Colonic mucosa (tissue), 4 donors: ENCODE measurements at places on chromosomes 7 and 10. TPM values are rescaled to one million over a fixed set of nuclear protein-coding genes. Genes with fewer than 3 reads are reported as not detected.

Gene TMEM60
- total RNA-seq, result 12.6 TPM

DNA sequence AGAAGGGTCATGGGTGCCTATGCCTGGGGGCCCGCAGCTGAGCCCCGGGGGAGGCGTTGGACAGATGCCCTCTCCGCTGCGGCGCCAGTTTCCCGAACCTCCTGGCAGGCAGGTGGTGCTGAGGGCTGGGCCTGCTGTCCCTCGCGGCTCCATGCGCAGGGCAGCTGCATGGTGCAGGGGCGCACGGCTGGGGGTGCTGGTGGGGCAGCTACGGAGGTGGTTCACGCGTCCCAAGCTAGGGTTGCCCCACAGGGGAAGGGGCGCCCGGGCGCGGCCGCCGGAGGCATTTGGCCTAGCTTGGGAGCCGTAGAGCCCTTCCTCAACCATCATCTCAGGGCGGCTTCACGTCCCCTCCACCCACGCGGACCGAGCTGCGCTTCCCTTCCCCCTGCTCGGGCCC is 146.0 kb downstream of the CCDC201 start:
- no peak for DNase-seq

DNA sequence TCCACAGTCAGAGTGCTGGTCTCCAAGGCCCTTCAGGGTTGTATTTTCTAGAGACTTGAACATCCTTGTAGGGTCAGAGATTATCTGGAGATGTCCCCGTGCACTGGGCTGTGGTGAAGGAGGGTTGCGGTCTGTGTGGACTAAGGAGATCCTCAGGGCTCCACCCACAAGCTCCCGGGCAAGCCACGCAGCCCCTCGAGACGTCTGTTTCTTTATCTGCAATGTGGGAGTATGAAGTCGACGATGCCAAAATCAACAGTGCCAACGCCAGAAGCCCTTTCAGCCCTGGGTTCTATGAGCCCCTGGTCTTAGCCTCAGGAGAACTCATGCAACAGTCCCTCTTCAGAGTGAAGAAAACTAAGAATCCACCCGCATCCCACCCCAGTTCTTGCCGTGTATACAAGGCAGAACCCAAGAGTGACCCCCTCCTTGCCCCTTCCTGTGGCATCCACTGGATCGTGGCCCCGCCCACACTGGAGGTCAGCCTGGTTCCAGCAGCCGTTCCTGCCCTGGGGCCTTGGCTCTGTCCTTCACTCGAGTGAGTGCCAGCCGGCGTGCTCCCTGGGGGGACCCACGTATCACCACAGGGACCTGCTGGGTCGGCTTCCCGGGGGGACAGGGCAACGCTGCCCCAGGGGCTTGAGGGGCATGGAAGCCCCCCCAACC is 6.0 kb upstream of the SHH start:
- DNase-seq, result no peak

DNA sequence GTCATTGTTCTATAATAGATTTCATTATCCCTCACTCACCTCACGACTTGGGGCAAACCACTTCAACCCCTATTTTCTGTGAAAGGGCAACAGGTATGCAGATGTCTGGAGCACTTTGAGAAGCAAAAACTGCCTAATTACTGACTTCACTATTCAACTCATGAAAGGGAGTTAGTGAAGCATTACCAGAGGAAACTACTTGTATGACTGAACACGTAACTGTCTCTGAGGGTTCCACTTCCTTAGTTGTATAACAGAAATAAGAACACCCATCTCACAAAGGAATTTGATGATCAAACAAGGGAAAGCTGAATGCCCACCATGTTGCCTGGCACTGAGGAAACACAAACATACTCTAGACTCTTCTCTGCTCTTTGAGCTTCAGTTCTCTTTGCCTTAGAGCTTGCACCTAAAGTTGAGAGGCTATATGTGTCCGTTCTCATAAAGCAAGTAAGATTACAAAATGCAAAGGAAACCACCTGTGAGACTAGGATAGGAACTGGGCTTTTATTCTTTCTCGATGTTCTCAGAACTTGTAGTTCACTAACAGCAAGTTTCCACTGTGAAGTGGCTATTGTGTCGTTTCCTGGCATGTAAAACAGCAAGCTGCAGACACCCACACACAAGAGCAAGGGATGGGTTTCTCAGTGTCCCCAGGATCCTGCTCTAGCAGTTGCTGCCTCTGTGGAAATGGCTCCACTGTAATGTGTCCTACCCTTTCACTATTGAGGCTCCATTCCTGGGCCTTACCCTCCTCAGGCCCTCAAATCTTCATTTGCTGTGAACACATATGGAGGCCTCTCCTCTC is 2.6 kb downstream of the TMEM243 start:
- DNase-seq, result no peak

Gene OR13A1
- not detected for total RNA-seq

Gene SHLD2
- total RNA-seq, result 28.3 TPM

DNA sequence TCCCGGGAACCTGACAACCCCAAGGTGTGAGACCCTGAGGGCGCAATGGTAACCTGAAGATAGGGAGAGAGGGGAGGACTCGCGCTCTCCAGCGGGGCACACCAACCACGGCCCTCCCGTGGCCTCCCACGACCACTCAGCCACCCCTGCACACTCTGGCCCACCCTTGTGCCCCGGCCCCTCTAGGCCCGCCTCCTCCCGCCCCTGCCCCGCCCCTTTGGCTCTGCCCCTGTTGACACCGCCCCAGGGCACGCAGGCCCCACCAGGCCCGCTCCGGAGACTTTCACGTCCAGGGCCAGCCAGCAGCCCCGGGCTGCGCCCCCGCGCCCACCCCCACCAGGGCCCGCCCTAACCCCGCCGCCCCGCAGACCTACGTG is 10.9 kb downstream of the ATG9B start:
- DNase-seq, result peak; percentile 36

- no peak for DNase-seq
Measured at GRCh38 chr7:14047709-14048399, 58.4 kb upstream of the ETV1 start.

DNA sequence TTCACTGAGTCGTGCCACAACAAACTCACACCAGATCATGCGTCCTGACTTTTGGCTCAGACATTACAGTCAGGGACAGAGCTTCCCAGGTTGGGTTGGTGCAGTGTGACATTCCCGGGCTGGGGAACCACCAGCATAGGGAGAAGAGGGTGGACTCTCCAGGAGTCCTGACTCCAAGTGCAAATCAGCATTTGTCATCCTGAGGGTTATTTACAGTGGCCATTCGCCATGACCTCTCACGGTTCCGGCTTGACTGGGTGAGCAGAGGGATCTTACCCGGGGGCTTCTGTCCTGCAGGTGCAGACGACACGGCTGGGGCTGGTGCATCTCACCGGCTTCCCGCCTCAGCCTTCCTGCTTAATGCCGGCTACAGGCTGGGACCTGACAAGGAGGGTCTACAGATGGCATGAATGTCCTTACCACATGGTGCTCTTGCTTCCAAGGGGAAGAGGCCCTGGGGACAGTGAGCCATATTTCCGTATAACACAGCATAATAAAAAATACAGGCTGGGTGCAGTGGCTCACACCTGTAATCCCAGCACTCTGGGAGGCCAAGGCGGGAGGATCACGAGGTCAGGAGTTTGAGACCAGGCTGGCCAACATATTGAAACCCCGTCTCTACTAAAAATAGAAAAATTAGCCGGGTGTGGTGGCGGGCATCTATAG is 12.5 kb upstream of the INTS1 start:
- no peak for DNase-seq

DNA sequence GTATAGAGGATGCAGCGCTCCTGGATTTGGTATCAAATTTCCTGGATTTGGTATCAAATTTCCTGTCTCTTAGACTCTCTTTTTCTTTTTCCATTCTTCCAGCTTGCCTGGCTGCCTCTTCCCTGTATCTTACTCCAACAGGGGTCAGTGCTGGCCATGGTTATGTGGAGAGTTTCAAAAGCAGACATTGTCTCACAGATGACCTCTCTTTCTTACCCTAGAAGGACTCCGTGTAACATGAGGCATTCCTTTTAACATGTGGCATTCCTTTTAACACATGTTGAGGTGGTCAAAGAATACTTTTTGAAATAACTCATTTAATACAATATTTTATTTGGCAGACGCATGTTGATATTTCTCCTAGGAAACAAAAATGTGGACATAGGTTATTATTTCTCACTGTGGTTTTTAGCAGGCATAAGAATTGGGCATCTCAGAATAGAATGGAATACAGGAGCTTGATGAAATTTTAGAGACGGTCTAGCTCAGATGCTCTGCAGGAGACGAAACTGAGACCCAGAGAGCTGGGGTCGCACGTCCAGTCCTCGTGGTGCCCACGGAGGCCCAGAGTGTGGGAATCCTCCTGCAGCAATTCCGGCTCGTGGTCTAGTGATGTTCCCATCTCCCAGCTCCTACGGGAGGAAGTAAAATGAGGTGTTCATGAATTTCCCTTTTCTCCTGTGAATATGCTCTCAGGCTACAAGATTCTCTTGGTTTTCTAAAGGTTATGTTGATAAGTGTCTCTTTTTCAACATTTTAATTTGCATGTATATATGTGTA is 59.6 kb upstream of the PITRM1 start:
- no peak for DNase-seq
